ENCODE measurements at places on chromosomes 1 and 21.

GRCh38 chr1:1021010-1021919, 1.3 kb downstream of the AGRN start:
- DNase-seq, result no peak

- DNase-seq, result no peak
Observed at GRCh38 chr1:16433030-16433429, 4.2 kb downstream of the SPATA21 start.

DNA sequence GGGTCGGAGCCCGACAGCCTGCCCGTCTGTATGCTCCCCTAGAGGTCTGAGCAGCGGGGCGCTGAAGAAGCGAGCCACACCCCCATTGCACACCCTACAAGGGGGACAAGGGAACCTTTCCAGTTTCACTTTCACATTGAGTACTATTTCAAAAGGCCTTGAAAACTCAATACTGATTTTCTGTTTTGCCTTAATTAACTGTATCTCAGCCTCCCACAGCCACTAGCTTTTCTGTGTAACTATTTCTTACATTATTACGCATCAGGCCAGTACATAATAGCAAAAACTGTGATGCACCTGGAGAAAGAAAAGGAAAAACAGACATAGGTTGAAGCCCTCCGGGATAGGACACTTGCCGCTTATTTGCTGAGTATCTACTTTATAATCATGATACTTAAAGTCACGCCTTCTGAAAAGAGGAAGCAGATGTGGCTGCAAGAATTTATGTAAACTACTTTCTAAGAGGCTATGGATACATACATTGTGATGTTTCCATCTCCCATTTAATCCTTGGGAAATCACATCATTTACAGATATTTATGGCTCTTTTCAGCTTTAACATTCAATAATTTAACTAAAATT, 1719.5 kb downstream of the MRPL39 start:
- DNase-seq, result no peak

DNA sequence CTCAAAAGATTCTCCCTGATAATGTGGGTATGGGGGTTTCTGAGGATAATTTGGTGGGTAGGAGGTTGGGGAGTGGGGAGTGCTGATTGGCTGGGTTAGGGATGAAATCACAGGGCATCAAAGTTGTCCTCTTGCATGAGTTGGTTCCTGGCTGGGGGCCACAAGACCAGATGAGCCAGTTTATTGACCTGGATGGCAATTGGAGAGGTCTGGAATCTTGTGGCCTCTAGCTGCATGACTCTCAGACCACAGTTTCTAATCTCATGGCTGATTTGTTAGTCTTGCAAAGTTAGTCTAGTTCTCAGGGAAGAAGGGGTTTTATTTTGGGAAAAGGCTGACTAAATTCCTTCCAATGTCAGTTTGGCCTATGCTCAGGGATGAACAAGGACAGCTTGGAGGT, 3.3 kb upstream of the GBP1 start:
- no peak for DNase-seq

DNA sequence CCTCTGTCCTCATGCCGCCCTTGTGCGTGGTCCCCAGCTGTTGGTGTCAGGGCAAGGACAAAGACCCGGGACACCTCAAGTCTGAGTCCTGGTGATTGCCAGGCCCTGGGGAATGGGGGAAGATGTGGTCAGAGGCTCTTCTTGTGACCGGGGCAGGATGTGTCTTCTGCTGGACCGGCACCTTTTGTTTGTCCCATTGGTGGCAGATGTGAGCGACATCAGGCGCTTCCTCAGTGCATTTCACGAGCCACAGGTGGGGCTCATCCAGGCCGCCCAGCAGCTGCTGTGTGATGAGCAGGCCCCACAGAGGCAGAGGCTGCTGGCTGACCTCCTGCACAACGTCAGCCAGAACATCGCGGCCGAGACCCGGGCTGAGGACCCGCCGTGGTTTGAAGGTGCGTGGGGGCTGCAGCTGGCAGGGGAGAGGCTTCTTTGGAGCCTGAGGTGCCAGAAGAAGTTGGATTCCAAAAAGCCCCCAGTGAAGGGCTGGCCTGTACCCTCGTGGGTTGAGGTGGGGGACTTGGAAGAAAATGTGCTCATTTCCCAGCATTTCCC, 8.4 kb downstream of the DFFB start:
- DNase-seq, result no peak

GRCh38 chr1:25848531-25848930, 10.7 kb downstream of the AUNIP start:
- no peak for DNase-seq

DNA sequence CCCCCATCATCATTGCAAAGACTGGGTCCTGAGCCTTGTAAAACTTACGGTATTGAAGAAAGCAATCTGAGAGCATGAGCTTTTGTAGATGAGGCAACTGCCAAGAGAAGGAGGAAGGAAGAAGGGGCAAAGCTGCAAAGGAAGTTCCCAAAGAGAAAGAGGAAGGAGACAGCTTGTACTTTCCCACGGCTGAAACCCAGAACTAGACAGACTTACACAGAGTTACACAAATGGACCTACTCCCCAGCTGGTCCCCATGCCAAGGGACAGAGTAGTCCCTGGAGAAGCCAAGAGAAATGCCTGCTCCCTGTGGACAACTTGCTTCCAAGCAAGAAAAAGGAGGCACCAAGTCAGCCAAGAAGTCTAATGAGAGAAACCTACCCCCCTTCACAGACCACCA, 22.6 kb downstream of the SLC5A9 start:
- no peak for DNase-seq

- DNase-seq, result no peak
Observed at GRCh38 chr1:118785246-118785645, 202.9 kb downstream of the TBX15 start.

GRCh38 chr1:205127646-205128045, 5.9 kb upstream of the RBBP5 start:
- no peak for DNase-seq

- DNase-seq, result no peak
Observed at GRCh38 chr1:4105300-4105880, 205.3 kb upstream of the C1orf174 start.

DNA sequence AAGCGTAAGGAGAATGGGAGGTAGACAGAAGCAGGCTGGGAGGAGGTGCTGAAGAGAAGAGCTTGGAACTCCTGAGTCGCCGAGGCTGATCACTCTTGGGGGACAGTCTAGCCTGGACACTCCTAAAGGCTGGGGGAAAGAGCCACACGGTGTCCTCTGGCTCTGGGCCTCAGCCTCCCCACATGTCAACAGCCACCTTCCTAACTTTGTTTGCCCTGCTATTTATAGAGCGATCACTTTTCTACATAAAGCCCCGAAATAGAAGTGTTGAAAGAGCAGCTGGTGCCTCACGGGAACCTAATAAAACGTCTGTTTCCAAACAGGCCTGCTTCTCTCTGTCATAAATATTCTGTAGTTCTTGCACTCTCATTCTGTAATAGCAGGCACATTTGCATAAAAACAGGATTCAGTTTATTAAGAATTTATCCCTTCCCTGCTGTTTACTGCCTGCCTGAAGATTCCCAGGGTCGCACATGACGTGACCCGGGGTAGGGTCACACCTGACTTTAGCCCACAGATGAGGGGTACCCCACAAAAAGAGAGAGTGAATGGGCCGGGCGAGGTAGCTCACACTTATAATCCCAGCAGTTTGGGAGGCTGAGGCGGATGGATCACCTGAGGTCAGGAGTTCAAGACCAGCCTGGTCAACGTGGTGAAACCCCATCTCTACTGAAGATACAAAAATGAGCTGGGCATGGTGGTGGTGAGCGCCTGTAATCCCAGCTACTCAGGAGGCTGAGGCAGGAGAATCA, 212.5 kb downstream of the TOMM20 start:
- no peak for DNase-seq
